Pulmonary artery endothelial cell (primary cell): ENCODE measurements at places on chromosomes 16 and 17. TPM values are rescaled to one million over a fixed set of nuclear protein-coding genes. Genes with fewer than 3 reads are reported as not detected.

- no peak for DNase-seq
These were observed 53.1 kb downstream of the FOXL1 start for GRCh38 chr16:86631444-86631843.

GRCh38 chr16:26976873-26977272 is 89.9 kb upstream of the C16orf82 start:
- no peak for DNase-seq

DNA sequence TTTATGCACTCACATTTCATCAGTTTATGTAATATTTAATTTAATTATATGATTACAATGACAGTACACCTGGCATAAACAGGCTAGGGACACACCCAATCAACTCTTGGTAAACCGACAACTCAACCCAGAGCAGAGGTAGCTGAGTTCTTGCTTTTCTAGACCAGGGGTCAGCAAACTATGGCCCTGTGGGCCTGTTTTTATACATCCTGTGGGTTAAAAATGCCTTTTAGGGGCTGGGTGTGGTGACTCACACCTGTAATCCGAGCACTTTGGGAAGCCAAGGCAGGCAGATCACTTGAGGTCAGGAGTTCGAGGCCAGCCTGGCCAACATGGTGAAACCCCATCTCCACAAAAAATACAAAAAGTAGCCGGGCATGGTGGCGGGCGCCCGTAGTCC is 99.2 kb upstream of the TMEM97 start:
- no peak for DNase-seq

DNA sequence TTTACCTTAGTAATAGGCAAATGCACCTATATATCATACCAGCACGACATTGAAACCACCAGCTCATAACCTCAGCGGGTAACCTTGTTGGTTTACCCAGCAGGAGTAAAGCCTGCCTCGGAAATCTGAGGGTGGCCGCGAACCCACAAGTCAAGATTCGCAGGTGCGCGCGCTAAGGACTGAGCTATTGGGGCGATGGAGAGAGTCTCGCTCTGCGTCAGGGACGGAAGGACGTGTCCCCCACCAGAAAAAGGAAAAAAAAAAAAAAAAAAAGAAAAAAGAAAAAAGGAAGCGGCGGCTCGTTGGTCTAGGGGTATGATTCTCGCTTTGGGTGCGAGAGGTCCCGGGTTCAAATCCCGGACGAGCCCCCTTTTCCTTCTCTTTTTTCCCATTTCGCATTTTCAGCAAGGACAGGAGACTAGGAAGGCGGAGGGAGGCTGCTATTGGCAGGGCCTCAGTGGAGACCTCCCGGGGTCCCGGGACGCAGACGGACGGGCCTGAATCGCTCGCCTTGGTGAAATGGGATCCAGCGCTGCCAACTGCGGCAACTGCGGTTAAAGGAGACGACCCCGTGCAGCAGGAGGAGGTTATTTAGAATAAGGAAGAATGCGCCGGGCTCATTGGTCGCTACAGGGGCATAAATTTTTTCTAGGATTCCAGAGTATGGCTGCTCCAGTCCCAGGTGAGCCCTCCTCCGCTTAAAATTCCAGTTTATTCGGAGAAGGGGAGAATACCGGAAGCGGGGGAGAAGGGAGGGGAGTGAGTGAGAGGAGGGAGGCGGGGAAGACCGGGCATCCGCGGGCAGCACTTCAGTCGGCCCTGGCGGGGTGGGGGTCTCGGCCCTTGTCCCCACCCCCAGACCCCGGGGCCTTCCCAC is at the start of gene OR1F1:
Gene OR1F1, plus strand, starts transcription at position 407 of the 877 bp plus-strand sequence.
- no peak for DNase-seq

- DNase-seq: no peak
These were observed 51.3 kb downstream of the FTO start for GRCh38 chr16:53755026-53755910.

GRCh38 chr17:28807925-28808634 is 34.5 kb downstream of the FAM222B start:
- DNase-seq: peak; percentile 78

IGFBP4 gene
- 120 and 138 TPM in 2 replicates for total RNA-seq

GRCh38 chr16:68792465-68793324 is 50.6 kb upstream of the TANGO6 start:
- no peak for DNase-seq

- no peak for DNase-seq
These were observed 8.5 kb downstream of the CHTF8 start for GRCh38 chr16:69123910-69124309.

- peak; percentile 49 for DNase-seq
These were observed 694 bp upstream of the SRCAP start for GRCh38 chr16:30698139-30698815.

DNA sequence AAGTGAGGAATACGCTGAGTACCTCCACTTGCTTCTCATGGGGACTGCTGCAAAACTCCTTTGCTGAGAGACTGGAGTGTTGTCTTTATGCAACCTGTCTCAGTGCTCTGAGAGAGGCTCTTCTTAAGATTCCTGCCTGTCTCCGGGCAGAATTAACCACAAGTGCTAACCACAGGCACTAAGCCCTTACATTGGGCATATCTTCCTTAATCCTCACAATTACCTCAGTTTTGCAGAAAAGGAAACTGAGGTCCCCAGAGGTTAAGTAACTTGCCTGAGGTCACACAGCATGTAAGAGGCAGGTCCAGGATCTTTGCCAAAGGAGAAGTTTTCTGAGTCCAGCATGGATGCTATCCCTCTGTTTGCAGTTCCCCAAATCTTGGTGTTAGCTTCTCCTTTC is 86.0 kb downstream of the GP2 start:
- DNase-seq: no peak

GRCh38 chr16:85903559-85903958 is 4.6 kb downstream of the IRF8 start:
- DNase-seq: no peak

TP53TG3 gene
- 0.49 TPM in 1 of 2 replicates, not detected in the other for total RNA-seq

OTOP3 gene
- not detected in 2 replicates for total RNA-seq

TRIM16 gene
- 46.4 and 60.5 TPM in 2 replicates for total RNA-seq

GRCh38 chr17:330993-331701 is 21.5 kb downstream of the RPH3AL start:
- DNase-seq: no peak

DNA sequence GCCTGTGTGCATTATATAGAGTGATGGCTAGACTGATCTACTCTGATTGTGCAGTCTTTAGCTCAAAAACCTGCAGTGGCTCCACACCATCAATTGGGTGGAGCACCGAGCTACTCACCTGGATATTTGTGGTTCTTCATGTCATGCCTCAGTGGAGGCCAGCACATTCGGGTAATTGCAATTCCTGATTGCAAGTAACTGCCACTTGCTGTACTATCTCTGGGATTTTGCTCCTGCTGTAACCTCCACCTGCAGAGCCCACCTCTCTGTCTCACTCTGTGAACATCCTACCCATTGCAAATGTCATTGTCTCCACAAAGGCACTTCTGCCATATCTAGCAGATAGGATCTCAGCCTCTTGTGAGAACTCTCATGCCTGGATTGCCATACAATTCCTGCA is 1.7 kb upstream of the CCL1 start:
- DNase-seq: no peak

DNA sequence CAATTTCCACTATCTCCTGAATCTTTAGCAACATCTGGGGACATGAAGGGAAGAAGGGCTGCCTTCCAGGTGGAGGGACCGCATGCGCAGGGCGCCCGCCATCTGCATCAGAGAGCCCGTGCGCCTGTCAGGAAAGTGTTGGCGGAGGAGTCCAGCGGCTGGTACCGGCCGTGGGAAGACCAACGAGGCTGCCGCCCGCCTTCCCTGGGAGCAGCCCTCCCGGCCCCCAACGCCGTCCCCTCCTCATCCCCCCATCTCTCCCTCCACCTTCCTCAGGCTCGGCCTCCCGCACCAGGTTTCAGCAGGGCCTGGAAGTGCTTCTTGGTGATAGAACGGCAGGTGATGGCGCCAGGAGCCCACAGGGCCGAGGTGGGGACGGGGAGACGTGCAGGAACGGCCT is 8.8 kb downstream of the CLCN7 start:
- no peak for DNase-seq

CSH2 gene
- not detected in 2 replicates for total RNA-seq

DNA sequence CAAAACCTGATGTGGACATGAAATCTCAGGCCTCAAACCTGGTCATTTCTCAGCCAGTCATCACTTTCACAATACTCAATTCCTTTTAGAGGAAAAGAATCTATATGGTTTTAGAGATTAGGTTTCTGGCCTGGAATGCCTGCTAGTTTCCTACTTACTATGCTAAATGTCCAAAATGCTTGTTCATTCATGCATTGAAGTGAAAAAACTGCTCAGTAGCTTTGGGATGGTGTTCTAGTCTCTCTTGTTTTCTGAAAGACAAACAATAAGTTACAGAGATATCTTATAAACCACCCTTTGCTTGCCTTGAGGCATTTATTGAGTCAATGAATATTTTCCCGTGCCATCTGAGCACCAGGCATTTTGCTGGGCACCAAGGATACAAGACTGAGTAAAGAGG is 1146.5 kb upstream of the GOT2 start:
- no peak for DNase-seq

- DNase-seq: no peak
These were observed 236.6 kb downstream of the MRTFB start for GRCh38 chr16:14307527-14308367.

DNA sequence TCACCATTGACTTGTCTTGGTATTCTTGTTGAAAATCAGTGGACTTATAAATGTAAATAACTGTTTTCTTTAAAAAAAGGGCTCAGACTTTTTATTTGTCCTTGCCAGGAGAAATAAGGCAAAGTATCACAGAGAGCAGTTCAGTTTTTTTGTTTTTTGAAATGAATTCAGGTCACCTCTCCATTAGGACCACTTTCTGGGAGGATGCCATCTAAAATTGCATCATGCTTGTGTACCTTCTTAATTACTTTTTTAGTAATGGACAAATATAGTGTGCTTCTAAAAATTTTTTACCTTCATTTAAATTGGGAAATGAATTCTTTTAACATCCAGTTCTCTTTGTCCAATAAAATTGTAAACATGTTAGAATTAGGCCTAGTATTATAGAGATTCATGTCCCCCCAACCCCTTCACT is 210.0 kb downstream of the BCAS3 start:
- DNase-seq: no peak

- no peak for DNase-seq
These were observed 6.4 kb downstream of the PDK2 start for GRCh38 chr17:50101346-50102163.

DNA sequence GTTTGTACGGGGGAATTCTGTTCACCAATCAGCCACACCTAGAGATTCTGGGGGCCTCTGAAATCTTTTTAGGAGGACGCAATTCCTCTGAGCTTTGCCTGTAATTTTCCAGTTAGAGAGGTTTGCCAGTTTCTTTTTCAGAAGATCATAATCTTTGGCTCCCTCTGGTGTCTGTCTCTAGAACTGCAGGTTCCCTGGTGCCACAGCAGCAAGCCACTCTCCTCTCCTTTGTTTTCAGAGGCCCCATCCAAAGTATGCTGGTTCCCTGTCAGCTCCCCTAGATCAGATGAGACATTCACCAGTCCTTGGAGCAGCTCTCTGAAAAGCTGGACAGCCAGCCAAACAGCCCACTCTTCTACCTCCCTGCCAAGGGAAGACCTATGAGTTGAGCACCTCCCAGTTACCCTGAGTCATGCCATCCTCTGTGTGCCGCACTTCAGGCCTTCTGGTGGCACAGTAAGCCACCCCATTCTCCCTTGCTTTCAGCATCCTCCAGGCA is 36.1 kb downstream of the RNF112 start:
- peak; percentile 24 for DNase-seq

OR2C1 gene
- total RNA-seq: 0.07 TPM in 1 of 2 replicates, not detected in the other

ZMYND15 gene
- total RNA-seq: 0.07 and 0.11 TPM in 2 replicates

KPNA2 gene
- 130 and 244 TPM in 2 replicates for total RNA-seq

GRCh38 chr16:75231570-75231969 is 12.8 kb downstream of the CTRB1 start:
- DNase-seq: no peak

- no peak for DNase-seq
These were observed 9.2 kb upstream of the BAIAP2 start for GRCh38 chr17:81025741-81026129.

DNA sequence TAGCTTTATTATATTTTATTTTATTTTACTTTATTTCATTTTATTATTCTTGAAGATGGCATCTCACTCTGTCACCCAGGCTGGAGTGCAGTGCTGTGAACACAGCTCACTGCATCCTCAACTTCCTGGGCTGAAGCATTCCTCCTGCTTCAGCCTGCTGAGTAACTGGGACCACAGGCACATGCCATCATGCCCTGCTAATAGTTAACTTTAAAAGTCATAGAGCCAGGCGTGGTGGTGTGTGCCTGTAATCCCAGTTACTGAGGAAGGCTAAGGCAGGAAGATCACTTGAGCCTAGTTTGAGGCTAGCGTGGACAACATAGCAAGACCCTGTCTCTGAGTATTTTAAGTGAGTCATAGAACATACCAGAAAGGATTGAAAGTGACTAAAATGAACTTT is 38.7 kb downstream of the ESRP2 start:
- DNase-seq: no peak

PIGL gene
- 8.7 and 18.4 TPM in 2 replicates for total RNA-seq

KCNJ16 gene
- total RNA-seq: 0.07 TPM in 1 of 2 replicates, not detected in the other

DNA sequence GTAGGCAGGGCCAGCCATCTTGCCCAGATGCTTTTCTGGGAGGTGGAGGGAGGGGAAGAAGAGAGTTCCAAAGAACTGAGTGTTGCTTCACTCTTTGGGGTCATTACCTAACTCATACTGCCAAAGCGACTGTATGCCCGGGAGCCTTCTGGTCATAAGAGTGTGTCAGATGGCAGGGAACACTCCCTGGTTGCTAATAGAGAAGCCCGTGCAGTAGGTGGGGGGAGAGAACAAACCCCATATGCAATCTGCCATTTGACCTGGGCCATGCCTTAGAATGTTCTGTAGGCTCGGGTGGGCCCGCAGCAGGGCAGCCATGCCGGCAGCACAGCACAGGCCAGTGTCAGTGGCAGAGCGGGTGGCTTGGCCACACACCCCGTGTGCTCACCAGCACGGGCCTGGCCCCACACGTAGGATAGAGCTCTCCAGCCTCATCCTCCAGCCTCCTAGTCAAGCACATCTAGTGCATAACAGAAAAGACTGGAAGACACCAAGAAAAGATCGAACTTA is 120.5 kb downstream of the SOCS1 start:
- DNase-seq: no peak

GRCh38 chr17:82678265-82678891 is 20.1 kb downstream of the RAB40B start:
- DNase-seq: no peak

DNA sequence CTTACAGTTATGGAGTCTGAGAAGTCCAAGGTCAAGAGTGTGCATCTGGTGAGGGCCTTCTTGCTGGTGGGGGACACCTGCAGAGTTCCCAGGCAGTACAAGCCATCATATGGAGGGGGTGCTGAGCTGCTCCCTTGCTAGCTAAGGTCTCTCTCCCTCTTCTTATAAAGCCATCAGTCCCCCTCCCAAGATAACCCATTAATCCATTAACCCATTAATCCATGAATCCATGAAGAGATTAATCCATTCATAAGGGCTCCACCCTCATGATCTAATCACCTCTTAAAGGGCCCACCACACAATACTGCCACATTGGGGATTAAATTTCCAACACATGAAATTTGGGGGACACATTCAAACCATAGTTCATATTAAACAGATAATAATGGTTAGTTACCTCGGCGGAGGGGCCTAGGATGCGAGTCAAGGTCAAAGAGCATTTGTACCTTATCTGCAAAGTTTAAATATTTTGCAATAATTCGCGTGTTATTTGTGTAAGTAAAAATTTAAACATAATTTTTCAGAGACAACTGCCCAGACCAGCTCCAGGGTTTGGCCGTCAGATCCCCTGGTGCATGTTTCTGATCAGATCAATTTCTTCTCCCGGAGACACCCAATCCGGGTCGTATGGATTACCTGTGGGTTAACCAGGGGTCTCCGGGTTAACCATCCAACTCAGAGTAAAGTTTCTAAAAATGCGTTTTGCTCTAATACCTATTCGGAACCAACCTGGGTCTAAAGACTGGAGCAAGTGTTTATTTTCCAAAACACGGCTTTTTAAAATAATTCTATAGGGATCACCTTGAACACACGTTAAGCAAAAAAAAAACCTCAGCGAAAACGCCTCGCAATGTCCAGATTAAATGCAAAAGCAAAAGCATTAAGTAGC is 740 bp upstream of the POLR3E start:
- no peak for DNase-seq
